ENCODE measurements at places on chromosomes 7 and 10. TPM values are rescaled to one million over a fixed set of nuclear protein-coding genes. Genes with fewer than 3 reads are reported as not detected.

GRCh38 chr7:105250706-105251105, 138.0 kb downstream of the SRPK2 start:
- DNase-seq: no peak
- no peaks in the 10 kb centered on the region for H3K27me3 ChIP-seq
- H3K27ac ChIP-seq: no peak overlapping the region

DNA sequence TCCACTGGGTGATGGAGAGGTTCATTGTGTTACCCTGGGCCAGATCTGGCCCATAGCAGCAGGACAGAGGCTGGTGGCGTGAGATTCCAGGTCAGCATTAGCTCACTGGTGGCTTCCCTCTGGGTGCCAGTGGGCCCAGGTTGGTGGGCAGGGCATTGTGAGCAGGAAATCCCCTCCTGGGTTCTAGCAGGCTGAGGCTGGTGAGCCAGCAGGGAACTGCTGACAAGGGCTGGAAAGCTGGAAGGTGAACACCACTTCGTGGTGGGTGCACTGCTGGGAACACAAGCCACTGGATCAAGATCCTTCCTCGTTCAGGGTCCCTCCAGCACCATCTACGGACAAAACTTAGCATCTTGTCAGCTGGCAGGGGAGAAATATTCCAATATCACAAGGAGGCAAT, 259.2 kb upstream of the FZD1 start:
- H3K4me1 ChIP-seq: peaks cover 4% of the 10 kb centered on the region
- DNase-seq: no peak
- no peaks in the 10 kb centered on the region for H3K27me3 ChIP-seq
- H3K36me3 ChIP-seq: no peaks in the 10 kb centered on the region
- H3K4me3 ChIP-seq: no peak overlapping the region

GRCh38 chr10:624605-625332, 64.7 kb downstream of the DIP2C start:
- H3K27me3 ChIP-seq: no peaks in the 10 kb centered on the region
- no peaks in the 10 kb centered on the region for H3K36me3 ChIP-seq
- peak overlapping the region; percentile 88 for H3K27ac ChIP-seq
- peaks cover 25% of the 10 kb centered on the region for H3K4me1 ChIP-seq
- DNase-seq: peak; percentile 84

DNA sequence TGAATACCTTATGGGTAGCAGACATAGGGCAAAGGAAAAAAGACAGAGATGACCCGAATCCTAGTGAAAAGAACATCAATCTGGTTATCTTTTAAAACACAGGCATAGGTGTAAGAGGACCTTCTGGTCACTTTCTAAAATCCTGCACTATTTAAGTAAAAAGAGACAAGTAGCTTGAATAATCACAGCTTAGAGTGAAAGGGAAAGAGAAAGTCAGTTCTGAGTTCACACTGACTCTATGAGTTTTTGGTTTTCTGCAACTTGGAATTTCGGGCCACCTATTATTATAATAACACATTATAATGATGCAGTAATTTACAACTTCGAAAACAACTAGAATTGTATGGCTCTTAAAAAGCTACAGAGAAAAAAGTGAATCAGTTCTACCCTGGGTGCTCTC, 247.8 kb downstream of the DOCK4 start:
- no peaks in the 10 kb centered on the region for H3K27me3 ChIP-seq
- DNase-seq: no peak
- no peaks in the 10 kb centered on the region for H3K4me1 ChIP-seq
- H3K4me3 ChIP-seq: no peak overlapping the region
- no peaks in the 10 kb centered on the region for H3K36me3 ChIP-seq

DNA sequence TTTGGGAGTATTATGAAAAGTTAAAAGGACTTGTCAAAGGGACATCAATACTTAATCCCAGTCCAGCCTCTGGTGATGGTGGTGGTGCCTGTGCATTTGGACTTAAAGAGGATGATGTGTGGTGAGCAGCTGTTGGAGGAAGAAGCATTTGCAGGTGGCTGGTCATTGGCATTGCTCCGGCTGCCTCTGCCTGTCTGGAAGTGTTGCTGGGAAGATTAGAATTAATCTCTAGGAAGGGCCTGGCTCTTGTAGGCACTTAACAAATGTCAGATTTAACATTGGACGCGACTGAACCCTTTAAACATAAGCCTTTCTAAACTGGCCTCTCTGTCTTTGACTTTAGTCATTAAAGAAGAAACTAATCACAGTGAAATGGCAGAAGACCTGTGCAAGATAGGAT, 58.8 kb downstream of the FIGNL1 start:
- no peak overlapping the region for H3K4me3 ChIP-seq
- no peak overlapping the region for H3K27ac ChIP-seq
- no peaks in the 10 kb centered on the region for H3K27me3 ChIP-seq
- H3K4me1 ChIP-seq: no peaks in the 10 kb centered on the region
- DNase-seq: no peak

DNA sequence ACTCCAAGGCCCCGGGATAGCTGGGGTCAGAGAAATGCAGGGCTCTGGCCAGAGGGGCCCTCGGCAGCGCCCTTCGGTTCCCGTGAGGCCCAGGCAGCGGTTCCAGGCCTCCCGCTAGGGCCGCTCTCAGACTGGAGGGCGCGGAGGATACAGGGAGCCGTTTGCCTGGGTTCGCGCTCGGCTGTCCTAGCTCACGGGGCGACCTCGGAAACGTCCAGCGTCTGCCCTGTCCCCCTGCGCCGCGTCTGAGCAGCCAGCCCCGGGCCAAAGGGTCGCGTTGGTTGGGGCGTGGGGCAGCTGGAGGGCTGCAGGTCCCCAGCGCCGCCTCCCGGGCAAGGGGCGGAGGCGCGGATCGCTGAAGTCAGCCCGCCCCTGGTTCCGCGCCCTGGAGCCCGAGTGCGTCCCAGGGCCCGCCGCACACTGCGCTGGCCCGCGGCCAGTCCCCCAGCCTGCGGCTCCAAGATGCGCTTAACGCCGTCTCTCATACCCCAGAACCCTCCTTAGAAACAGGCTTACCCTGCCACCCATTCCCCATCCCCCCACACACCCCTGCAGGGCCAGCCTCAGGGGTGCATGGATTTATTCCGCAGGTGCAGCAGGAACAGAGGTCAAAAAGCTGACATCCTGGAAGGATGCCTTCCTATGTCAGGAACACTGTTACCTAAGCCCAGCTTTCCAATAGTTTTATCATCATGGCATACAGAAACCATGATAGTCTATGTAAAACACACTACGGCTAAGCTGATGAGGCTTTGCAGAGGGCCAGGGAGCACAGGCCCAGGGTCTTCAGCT, 22.1 kb upstream of the OPN4 start:
- no peaks in the 10 kb centered on the region for H3K36me3 ChIP-seq
- DNase-seq: peak; percentile 70
- no peak overlapping the region for H3K27ac ChIP-seq

DNA sequence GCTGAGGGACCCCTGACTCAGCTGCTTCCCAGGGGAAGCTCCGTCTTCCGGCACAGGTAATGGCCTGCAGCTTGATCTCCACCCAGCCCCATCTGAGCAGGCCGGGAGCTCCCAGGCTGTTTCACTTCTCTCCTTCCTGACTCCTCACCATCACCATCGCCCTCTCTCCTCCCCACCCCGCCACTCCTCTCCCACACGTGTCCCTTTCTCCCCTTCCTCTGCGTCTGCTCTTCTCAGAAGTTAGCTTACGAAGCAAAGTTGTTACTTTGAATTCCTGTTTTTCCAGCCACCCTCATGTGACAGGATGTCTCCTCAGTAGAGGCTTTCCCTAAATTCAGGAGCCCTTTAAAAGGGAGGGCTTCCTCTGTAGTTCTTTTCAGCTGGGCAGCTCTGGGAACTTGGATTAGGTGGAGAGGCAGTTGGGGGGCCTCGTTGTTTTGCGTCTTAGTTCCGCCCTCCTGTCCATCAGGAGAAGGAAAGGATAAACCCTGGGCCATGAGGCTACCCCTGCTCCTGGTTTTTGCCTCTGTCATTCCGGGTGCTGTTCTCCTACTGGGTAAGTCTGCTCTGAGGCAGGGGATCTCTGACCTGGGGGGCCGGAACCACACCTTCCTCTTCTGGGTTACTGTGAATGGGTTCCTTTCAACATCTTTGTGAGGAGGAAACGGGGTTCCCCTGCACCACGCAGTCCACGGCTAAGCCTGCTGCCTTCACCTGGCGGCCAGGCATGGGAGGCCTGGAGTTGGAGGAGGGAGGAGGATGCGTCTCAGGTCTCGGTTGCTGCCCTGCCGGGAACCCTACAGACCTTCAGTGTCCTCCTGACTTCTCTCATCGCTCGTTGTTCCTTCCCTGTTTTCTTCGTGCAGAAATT, at the start of gene MRC1:
Gene MRC1 (plus strand): TSS at position 378 of the 871 bp plus-strand sequence. CDS start 118 bp downstream, at position 496.
- H3K4me3 ChIP-seq: no peak within 1 kb of the TSS
- no peaks in the 10 kb centered on the region for H3K27me3 ChIP-seq
- H3K36me3 ChIP-seq: no peaks in the 10 kb centered on the region

DNA sequence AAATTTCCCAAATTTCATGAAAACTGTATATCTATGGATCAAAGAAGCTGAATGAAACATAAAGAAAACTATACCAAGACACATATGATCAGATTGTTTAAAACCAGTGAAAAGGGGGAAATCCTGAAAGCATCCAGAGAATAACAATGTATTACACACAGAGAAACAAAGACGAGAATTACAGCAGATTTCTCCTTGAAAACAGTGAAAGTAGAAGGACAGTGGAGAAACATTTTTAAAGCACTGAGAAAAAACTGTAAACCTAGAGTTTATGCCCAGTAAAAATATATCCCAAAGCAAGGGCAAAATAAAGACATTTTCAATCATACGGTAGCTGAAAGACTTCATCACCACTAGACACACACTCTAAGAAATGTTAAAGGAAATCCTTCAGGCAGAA, 121.0 kb downstream of the DPY19L1 start:
- no peak for DNase-seq
- H3K4me3 ChIP-seq: no peak overlapping the region
- no peaks in the 10 kb centered on the region for H3K36me3 ChIP-seq
- H3K27me3 ChIP-seq: no peaks in the 10 kb centered on the region

The LEP gene
- total RNA-seq: not detected

GRCh38 chr10:118496525-118496924, 98.9 kb downstream of the PRLHR start:
- no peaks in the 10 kb centered on the region for H3K36me3 ChIP-seq
- DNase-seq: peak; percentile 46
- H3K4me3 ChIP-seq: no peak overlapping the region
- H3K27ac ChIP-seq: peak overlapping the region; percentile 70

GRCh38 chr7:44580945-44581878, 819 bp downstream of the TMED4 start:
- H3K36me3 ChIP-seq: no peaks in the 10 kb centered on the region
- peak; percentile 45 for DNase-seq
- peaks cover 8% of the 10 kb centered on the region for H3K4me1 ChIP-seq
- H3K27me3 ChIP-seq: no peaks in the 10 kb centered on the region
- peak overlapping the region; percentile 85 for H3K27ac ChIP-seq
- H3K4me3 ChIP-seq: peak overlapping the region; percentile 53

GRCh38 chr7:53119514-53119941, 84.1 kb downstream of the POM121L12 start:
- H3K4me3 ChIP-seq: no peak overlapping the region
- DNase-seq: peak; percentile 11
- H3K4me1 ChIP-seq: no peaks in the 10 kb centered on the region
- no peaks in the 10 kb centered on the region for H3K27me3 ChIP-seq
- no peaks in the 10 kb centered on the region for H3K36me3 ChIP-seq

- H3K4me1 ChIP-seq: no peaks in the 10 kb centered on the region
- H3K4me3 ChIP-seq: no peak overlapping the region
- DNase-seq: no peak
- H3K27ac ChIP-seq: no peak overlapping the region
- H3K36me3 ChIP-seq: no peaks in the 10 kb centered on the region
These were observed 117.9 kb upstream of the COL1A2 start for GRCh38 chr7:94276795-94277194.

The SPDYE6 gene
- not detected for total RNA-seq

The LOXL4 gene
- 32.7 TPM for total RNA-seq

- H3K4me1 ChIP-seq: no peaks in the 10 kb centered on the region
- DNase-seq: no peak
- H3K27me3 ChIP-seq: no peaks in the 10 kb centered on the region
- no peak overlapping the region for H3K27ac ChIP-seq
- H3K4me3 ChIP-seq: no peak overlapping the region
These were observed 18.6 kb downstream of the MICALL2 start for GRCh38 chr7:1440620-1441019.

- peaks cover 6% of the 10 kb centered on the region for H3K4me1 ChIP-seq
- no peak overlapping the region for H3K27ac ChIP-seq
- no peak overlapping the region for H3K4me3 ChIP-seq
- DNase-seq: no peak
- no peaks in the 10 kb centered on the region for H3K27me3 ChIP-seq
These were observed 2.0 kb downstream of the DBNL start for GRCh38 chr7:44046321-44047061.

DNA sequence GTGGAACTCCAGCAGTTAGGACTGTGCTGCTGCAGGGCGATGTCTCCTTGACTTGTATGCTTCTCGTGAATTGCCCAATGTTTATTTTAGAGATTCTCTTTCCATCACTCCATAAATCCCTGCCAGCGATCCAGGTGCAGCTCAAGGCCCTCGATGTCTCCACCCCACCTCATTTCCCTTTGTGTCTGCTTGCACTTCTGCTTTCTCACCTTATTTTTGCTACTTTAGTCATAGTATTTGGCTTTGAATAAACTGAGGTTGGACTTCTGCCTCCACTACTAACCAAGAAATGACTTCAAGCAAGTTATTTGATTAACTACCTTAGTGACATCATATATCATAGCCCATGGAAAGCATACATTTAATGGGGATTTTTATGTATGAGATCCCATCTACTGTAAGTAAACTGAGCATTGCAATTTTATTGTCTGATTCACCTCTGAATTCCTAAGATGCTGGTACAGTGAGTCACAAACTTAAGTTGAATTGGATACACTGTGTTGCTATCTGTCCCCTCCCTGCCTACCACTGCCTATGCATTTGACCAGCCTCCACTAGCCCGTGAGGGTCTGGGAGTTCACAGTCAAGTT, 255.8 kb downstream of the ABCA13 start:
- peak; percentile 26 for DNase-seq
- no peak overlapping the region for H3K27ac ChIP-seq
- no peak overlapping the region for H3K4me3 ChIP-seq

DNA sequence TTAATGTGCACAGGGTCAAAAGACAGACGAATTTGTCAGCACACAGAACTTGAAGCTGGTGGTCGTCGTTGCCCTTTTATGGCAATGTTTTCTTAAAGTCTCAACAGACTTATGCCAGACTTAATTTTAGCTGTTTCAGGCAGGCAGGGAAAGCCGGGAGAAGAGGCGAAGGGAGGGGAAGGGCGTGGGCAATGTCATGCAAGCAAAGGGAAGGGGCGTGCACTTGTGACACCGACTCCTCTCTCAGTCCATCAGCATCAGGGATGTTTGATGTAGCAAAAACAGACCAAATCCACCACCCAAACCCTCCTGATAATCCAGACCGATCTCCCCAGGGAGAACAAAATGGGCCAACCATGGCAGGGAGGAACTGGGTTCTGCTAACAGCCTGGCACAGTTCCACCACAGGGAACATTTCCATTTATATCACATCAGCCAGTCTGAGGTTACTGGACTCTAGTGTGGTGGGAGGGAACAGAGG, 118.1 kb upstream of the RHEB start:
- H3K27me3 ChIP-seq: no peaks in the 10 kb centered on the region
- H3K27ac ChIP-seq: no peak overlapping the region
- no peak for DNase-seq

Data from hepatocyte (in vitro differentiated cells).